Panc1 (cell line): ENCODE measurements at places on chromosomes 16 and 17. TPM values are rescaled to one million over a fixed set of nuclear protein-coding genes. Genes with fewer than 3 reads are reported as not detected.

The TEKT1 gene
- total RNA-seq: not detected

The SDR42E2 gene
- 0.05 TPM for total RNA-seq

The MBTD1 gene
- total RNA-seq: 16.6 TPM

The SRL gene
- total RNA-seq: not detected

The FTO gene
- 38.2 TPM for total RNA-seq

The MRPL12 gene
- 157 TPM for total RNA-seq

The HSD17B1 gene
- 5.4 TPM for total RNA-seq

The MYO15B gene
- total RNA-seq: 26.5 TPM

The NOTUM gene
- total RNA-seq: 2.0 TPM

The GNAO1 gene
- total RNA-seq: 33.4 TPM

The C17orf113 gene
- 0.74 TPM for total RNA-seq
